Cardiac fibroblast (primary cell): ENCODE measurements at places on chromosomes 2 and 18.

DNA sequence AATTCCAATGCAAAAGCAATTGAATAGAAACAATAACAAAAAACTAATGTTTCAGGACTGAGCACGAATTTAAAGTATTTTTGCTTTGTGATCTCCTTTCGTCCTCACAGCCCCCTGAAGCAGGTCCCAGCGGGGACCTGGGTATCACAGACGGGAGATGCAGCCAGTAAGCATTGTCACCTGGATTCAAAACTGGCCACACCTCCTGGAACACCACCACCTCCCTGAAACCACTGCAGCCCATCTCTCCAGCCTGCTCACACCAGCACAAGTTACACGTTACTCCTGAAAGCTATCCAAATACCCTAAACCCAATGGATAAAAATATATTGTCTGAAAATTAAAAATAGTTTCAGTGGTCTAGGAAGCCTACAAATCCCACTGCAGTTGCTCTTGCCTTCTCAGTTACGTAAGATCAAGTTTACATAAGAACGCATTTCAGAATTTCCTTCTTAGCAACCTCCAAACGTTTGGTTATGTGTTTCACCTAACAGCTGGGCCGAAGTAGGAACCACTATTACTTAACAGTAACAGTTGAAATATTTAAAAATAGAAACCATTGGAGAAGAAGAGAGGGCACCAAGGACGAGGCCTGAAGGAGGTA, 178.0 kb downstream of the HDAC4 start:
- peak; percentile 19 for DNase-seq

DNA sequence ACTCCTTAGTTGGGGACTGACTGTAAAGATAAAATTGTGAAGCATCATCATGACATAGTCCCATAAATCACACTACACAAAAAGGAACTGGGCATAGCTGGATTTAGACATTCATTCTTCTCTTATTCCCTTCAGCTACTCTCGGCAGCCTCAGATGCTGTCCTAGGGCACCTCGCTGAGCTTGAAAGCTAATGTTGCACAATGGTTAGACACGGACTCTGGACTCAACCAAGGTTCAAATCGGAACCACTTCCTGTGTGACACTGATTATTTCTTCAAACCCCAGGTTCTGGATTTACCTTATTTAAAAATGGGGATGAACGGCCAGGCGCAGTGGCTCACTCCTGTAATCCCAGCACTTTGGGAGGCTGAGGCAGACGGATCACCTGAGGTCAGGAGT, 89.8 kb downstream of the CCBE1 start:
- DNase-seq = no peak

GRCh38 chr2:58032764-58033080, 13.9 kb upstream of the VRK2 start:
- DNase-seq = no peak

- no peak for DNase-seq
Measured at GRCh38 chr18:52391810-52392559, 52.0 kb downstream of the DCC start.

- DNase-seq = no peak
Measured at GRCh38 chr2:241985986-241986329, 116.4 kb downstream of the RTP5 start.

GRCh38 chr2:54524226-54524991, 68.3 kb downstream of the SPTBN1 start:
- peak; percentile 69 for DNase-seq

DNA sequence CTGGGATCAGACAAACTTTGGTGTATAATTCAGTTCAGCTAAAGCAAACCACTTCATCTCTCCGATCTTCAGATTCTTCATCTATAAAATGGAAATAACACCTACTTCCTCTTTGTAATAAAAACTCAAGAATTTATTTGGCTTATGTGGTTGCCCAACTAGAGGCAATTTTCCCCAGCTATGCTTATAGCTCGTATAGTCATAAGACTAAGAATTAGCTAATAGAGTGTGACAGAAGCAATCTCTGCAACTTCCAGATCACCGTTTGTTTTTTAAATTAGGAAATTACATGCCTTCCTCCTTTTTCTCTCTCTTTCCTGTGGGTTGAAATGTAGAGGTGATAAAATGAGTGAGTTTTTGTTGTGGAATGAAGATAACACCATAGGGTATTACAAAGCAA, 35.3 kb upstream of the KCNF1 start:
- no peak for DNase-seq

- no peak for DNase-seq
Measured at GRCh38 chr2:206936843-206937230, 2.5 kb upstream of the CPO start.

- DNase-seq = no peak
Measured at GRCh38 chr2:8606649-8607550, 75.0 kb upstream of the ID2 start.

DNA sequence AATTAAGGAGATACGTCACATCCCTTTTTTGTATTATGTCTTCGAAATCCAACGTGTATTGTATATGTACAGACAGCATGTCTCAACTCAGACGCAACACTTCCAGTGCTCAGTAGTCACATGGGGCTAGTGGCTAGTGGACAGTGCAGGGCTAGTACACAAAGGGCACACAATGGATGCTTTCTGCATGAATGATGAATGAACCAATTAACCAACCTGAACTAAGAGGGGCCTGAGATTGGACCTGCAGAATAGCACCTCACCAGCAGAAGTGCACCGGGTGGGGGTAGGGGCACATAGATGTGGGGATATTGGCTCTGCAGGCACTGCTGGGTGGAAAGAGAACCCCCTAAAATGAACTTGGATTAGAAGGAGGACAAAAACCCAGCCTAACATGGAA, 20.7 kb downstream of the ST8SIA5 start:
- DNase-seq = no peak

DNA sequence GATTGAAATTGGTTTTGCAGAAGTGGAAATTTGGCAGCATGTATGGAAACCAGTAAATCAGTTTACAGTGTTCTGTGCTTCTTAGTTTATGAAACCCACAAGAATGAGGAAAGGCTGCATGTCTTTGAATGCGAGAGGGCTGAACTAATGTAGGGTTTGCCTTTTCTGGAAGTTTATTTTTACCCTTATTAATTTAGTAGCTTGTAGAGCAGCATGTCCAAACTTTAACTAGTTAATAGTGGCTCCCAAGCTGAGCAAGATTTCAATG, 50.4 kb downstream of the LDLRAD4 start:
- no peak for DNase-seq

DNA sequence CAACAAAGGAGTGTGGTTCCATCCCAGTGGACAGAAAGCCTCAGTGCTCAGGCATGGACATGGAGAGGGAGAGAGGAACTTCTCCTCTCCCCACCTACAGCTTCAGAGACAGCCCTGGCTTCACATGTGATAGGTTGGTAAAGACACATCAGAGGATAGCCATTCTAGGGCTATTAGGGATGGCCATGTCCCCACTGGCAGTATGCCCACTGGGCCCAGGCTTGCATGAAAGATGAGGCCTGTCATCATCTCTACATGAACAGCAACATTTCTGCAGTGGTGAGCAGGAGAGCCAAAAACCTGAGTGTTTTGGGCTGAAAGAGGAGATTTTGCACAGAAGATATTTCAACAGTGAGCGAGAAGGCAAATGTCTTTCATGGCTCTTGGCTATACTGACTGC, 517.2 kb downstream of the NR4A2 start:
- DNase-seq = no peak

- DNase-seq = peak; percentile 34
Measured at GRCh38 chr2:148653437-148653836, 8.9 kb downstream of the EPC2 start.

DNA sequence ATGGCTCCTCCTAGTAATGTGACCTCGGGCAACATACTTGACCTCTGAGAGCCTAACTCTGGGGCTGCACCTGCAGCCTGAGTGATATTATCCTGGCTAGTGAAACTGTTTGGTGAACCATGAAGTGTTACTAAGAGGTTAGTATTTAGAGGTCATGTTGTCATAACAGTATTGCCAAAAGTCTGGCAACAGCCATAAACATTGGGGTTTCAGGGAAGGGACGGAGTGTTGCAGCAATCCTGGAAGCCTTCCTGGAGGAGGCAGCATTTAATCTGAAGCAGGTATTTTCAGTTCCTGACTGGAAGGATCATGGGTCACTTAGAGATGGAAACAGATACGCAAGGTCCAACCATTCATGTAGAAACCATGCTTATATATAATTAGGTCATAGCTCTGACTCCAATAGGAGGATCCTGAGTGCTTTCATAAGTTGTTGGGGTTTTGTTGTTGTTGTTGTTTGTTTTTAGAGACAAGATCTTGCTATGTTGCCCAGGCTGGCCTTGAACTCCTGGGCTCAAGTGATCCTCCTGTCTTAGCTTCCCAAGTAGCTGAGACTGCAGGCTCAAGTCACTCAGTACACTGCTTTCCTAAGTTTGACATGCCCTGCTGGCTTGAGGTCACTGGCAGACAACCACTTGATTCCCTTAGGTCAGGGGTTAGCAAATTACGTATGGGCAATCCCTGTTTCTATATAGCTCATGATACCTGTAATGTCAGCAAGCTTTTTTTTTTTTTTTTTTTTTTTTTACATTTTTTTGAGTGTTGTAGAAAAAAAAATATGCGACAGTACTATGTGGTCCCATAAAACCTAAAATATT, 21.5 kb downstream of the GPR39 start:
- DNase-seq = peak; percentile 24

- DNase-seq = peak; percentile 63
Measured at GRCh38 chr2:237298151-237299118, 115.5 kb downstream of the COL6A3 start.

GRCh38 chr2:191950132-191950874, 103.4 kb upstream of the CAVIN2 start:
- peak; percentile 59 for DNase-seq

DNA sequence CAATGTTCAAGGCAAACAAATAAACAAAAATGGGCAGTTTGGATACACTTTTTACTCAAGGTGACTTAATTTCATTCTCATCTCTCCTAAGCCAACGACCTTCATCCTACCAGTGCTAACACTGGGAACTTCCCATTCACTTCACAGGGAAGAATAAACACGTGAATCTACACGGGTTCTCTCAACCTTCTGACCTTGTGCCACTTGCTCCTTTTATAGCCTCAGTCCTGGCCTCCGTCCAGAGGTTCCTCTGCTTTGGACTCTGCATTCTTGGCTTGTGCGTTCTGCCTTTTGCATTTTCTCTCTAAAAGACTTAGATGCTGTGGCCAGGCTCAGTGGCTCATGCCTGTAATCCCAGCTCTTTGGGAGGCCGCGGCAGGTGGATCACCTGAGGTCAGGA, 13.8 kb downstream of the ZNF2 start:
- DNase-seq = no peak

- DNase-seq = no peak
Measured at GRCh38 chr2:191325651-191326365, 80.6 kb downstream of the MYO1B start.
